ENCODE measurements at places on chromosomes 4 and X. TPM values are rescaled to one million over a fixed set of nuclear protein-coding genes. Genes with fewer than 3 reads are reported as not detected.

DNA sequence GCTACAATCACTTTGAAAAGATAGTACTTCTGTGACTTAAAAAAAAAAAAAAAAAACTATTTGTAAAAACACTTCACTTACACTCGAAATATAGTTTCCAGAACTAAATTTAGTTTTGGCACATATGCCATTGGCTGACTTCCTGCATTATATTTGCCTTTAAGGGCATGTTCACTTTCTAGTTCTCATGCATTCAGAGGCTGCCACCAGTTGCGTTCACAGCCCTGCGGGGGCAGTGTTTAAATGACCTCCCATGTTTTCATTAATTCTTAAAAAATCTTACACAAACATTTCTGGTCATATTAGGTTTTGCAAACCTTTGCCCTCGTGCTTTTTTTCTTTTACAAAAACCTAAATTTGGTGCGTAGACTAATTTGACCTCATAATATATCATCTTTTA lies 12.4 kb upstream of the ARHGAP6 start:
- DNase-seq, result peak; percentile 2

DNA sequence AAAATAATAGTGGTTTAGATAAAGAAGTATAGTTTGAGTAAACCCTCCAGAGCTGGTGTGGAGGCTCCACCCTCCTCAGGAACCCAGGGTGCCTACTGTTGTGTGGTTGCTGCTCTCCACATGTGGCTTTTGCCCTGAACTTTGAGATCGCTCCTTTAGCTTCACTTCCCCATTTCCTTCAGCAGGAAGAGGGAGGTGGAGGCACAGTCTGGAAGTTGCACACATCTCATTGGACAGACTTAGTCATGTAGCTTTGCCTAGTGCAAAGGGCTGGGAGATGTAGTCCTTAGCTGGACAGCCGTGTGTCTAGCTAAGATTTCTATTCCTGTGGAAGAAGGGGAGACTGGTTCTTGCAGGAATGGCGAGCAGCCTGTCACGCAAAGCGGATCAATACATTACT lies 37.9 kb downstream of the RGS12 start:
- no peak for DNase-seq

DNA sequence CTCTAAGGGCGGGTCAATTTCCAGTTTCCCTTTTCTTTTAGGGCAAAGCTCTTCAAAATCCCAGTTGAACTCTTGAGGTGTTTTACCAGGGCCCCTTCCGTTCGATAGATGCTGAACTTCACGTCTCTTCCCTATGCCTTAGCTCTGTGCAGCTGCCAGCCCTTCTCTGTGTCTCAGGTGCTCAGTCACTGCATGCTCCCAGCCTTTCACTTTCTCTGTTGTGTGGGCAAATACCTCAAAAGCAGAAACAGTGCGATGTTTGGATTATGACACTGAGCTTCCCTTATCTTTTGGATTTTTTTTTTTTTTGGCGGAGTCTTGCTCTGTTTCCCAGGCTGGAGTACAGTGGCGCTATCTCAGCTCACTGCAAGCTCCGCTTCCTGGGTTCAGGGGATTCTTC lies 108.5 kb downstream of the CLDN22 start:
- no peak for DNase-seq

Gene SH3RF1
- total RNA-seq, result 2.4 TPM

DNA sequence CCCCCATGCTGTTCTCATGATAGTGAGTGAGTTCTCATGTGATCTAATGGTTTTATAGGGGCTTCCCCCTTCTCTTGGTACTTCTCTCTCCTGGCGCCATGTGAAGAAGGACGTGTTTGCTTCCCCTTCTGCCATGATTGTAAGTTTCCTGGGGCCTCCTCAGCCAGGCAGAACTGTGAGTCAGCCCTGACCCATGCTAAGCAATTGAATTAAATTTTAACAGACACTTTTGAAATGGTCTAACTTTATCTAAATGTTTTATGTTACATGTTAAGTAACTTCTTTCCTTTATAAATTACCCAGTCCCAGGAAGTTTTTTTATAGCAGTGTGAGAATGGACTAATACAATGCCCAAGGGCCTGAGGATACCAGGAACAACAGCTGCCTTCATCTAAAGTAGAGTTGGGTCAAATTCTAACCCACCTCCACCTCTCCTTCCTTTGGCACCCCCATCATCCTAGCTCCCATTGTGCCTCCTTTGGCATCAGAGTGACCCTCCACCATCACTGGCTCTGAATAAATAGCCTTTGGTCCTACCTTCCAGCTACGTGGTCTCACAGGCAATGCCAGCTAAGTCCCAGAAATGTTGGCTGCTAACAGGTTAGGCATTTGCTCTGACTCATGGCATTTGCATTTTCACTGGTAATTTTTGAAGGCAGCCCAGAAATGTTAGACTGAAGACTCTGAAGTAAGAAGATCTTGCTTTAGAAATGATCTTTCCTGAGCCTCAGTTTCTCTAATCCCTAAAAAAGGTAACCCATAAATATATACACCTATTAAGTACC lies 182.1 kb downstream of the MOSPD2 start:
- DNase-seq, result no peak

Gene STARD8
- total RNA-seq, result 1.3 TPM

Gene FGF16
- not detected for total RNA-seq

DNA sequence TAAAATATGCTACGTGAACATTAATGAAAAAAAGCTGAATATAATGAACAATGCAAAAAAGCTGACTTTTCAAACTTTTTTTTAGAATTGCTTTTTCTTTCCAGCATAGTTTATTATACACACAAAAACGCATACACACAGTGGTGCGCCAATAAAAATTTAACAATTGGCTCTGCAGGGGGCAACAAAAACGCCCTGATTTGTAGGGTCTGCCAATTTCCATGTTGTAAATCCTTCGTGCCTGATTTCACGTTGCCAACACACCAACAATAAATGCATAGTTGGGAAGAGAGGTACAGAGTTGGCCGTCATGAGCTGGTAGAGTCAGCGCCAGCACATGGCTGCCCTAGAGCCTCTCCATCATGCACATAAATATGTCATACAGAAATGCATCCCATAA lies 333.1 kb downstream of the MAPK10 start:
- no peak for DNase-seq

- no peak for DNase-seq
Measured at GRCh38 chr4:139392797-139393196, 61.1 kb upstream of the RAB33B start.

GRCh38 chr4:100827756-100828155 lies 309.9 kb upstream of the EMCN start:
- DNase-seq, result no peak

DNA sequence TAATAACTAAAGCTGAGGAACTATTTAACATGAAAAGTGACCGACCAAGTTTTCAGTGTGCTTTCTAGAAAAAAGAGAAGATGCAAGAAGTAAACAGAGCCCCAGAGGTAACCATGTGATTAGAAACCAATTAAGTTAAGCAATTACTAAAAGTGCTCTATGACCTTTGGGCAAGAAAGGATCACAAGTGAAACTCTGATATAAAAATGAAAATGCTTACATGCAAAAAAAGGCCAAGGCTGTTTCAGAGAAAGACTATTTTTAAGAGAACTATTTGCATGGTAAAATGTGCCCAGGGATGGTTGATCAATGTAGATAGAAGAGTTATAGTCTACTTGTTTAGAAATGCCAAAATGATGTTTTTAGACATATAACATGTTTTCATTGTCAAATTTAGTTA lies 22.0 kb downstream of the KLHL15 start:
- DNase-seq, result no peak

DNA sequence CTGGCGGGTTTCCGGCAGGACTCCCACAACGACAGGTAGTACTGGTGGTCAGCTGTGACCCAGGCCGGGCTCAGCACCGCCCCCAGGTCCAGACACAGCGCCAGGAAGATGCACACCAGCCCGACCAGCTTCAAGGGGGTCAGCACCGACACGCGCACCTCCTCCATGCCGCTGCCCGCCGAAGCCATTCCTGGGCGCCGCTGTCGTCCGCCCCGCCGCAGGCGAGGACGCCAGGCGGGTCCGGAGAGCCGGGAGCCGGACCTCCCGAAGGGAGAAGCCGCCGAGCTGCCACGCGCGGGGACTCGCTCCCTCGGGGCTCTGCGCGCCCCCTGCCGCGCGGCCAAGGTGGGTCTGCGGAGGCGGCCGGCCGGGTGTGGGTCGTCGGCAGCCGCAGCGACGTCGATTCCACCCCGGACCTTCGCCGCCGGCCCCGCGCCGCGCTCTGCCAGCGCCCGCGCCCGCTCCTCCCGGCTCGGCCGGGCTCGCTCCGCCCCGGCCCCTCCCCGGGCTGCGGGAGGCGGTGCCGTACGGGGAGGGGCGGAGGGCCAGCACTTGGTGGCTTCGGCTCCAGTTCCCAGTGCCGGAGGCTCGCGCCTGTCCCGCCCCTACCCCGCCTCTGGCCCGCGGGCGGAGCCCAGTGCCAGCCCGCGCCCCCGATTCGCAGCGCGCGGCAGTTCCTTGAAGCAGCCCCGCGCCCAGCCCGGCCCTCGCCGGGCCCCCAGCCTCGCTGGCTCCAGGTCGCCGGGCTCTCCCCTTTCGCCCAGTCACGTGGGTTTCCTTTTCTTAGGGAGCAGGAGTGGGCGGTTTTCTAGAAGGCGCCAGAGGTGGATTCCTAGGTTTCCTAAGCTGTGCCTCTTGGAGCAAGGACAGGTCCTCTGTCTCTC lies at the start of gene TMEM47:
Gene TMEM47 (minus strand): TSS at position 444 of the 884 bp plus-strand sequence. CDS start 256 bp downstream, at position 188.
- no peak for DNase-seq

- no peak for DNase-seq
Measured at GRCh38 chr4:7313347-7313811, 121.0 kb downstream of the SORCS2 start.

DNA sequence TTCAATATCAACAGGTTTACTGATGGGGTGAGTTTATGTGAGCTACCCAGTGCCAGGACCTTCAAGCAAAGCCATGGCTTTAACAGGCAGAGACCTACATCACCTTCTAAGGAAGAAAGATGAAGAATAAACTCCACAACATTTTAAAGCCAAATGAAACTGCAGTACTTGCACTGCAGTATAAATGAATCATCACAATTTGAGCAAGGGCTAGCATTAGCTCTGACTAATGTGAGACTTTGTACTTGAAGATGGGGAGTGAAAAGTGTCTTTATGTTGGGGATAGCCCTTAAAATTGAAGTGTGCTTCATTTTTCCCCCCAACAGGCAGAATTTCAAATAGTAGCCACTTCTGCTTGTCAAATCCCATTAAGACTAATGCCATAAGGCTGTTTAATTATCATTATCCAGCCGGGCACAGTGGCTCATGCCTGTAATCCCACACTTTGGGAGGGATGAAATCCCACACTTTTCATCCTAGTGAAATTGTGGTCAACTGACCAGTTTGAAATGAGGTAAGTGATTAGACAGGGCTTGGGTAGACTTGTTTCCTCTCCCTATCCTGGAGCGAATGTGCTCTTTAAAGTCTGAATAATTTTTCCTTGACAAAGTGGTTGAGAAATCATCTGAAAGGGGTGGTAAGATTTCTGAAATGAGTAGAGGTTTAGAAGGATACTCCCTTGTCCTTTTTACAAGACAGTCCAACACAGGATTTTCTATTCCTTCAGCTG lies 27.2 kb upstream of the GPR34 start:
- no peak for DNase-seq

Gene EDNRA
- not detected for total RNA-seq

DNA sequence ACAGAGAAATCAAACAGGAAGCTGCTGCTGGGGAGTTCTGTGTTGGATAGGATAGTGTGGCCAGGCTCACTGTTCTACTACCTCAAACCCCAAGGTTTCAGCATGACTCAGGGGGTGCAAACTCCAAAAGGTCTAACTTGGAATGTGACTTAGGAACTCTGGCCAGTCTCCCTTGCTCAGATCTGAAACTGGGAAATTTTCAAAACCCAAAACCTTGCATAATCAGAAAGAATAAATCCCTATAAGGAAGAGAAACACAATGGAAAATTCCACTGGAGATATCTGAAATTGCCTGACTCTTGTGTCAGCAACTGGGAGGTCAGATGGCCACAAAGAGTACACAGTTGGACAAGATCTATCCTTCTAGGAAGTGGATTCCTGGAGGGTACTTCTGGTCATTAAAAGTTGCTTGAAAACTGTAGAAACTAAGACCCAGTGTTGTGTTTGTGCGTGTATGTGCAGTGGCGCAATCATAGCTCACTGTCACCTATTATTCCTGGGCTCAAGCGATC lies 58.0 kb downstream of the PPEF2 start:
- DNase-seq, result no peak

Gene NXF2B
- total RNA-seq, result not detected

DNA sequence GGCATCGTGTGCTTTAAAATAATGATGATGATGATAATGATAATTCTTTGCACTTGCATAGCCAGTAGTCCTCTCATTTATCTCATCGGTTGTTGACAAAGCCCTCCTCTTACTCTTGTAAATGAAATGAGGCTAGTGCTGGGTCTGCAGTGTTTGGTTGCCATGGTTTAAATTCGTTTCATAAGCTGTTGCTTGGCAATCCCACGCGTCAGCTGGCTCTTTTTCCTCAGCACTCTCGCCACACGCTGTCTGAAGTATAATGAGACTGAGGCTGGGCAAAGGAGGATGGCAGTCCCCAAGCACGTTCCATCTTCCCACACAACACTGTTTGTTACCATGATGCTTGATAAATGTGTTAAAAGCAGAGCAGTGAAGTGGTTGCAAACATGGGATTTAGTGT lies 15.5 kb downstream of the PAGE4 start:
- DNase-seq, result no peak

- DNase-seq, result peak; percentile 21
Measured at GRCh38 chrX:119758731-119759247, 401 bp downstream of the SOWAHD start.

Gene HERC5
- total RNA-seq, result 11.0 TPM

Gene FAM47C
- not detected for total RNA-seq

Data from natural killer cell (primary cell).